Eye (tissue), 1 donor: ENCODE measurements at places on chromosomes 13 and 19.

DNA sequence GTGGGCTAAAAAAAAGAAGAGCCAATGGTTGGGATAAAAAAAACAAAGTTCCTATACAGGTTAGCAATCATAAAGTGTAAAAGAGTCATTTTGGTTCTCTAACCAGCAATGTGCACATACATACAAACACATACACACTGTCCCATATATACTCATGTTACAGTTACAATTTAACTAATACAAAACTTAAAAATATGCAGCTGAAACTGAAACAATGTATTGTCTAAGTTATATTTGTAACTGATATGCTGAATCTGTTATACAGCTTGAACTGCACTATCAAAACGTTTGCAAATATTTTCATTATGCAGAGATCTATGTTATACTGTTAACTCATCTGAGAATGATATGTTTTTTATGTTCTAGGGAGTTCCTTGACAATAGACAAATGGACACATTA lies 173.7 kb downstream of the KLF12 start:
- no peak for DNase-seq

DNA sequence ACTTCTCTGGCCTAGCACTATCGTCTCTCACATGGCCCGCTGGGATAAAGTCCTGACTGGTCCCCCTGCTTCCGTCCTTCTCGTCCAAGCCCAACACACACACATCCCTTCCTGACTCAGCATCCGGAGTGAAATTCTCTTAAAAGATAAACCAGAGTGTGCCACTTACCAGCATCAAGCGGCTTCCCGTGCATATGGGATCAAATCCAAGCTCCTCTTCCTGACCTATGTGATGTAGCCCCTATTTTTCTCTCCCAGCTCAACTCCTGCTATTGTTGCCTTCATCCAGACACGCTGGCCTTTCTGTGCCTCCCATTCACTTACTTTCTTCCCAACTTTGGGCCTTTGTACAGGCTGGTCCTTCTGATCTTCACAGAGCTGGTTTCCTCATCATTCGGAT lies 530.4 kb downstream of the DIAPH3 start:
- DNase-seq, result no peak

GRCh38 chr19:13299838-13300237 lies 149.6 kb downstream of the IER2 start:
- no peak for DNase-seq

- no peak for DNase-seq
These were observed 222.8 kb downstream of the SPRY2 start for GRCh38 chr13:80118099-80118498.

DNA sequence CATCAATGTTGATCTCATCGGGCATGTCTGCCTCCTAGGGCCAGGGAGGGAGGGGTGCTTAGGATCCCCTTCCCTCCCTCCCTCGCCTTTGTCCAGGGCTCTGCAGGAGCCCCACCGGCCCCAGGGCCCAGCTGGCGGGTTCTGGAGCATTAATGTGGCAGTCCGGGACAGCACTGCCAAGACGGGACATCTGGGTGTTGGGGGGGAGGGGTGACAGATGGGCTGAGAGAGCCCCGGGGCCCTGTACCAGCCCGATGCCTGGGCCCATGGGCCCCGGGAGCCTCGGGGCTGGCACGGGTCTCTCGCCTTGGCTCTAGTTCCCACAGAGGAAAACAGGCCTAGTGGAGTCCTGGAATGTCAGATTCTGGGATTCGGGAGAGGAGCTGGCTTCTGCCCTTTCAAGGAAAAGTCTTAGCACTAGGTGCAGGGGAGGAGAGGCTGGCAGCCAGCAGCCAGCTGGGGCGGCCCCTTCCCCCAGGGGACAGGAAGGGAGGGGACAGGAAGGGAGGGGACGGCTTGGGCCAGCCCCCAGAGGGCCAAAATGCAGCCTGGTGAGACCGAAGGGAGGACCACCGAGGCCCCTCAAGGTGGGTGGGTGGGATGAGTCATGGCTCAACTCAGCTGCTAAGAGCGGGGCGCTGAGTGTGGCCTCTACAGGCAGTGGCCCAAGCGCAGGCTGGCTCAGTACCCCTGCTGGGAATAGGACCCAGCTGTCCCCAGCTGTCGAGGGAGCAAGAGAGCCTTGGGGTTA lies 3.1 kb downstream of the PPP1R14A start:
- no peak for DNase-seq

DNA sequence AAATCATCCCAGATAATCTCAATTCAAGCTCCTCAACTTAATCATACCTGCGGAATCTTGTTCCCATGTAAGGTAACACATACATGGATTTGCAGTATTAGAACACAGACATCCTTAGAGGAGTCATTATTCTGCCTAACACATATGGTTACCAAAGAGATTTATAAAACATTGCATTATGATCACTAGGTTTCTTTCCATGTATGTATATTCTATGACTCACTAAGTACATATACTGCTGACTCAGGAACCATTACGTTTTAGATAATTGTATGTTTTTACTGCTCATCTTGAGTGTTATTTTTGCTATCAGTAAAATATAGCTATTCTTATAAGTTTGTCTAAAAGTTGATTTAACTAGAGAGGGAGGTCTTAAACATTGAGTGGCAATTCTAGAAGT lies 182.9 kb downstream of the SLITRK6 start:
- no peak for DNase-seq

DNA sequence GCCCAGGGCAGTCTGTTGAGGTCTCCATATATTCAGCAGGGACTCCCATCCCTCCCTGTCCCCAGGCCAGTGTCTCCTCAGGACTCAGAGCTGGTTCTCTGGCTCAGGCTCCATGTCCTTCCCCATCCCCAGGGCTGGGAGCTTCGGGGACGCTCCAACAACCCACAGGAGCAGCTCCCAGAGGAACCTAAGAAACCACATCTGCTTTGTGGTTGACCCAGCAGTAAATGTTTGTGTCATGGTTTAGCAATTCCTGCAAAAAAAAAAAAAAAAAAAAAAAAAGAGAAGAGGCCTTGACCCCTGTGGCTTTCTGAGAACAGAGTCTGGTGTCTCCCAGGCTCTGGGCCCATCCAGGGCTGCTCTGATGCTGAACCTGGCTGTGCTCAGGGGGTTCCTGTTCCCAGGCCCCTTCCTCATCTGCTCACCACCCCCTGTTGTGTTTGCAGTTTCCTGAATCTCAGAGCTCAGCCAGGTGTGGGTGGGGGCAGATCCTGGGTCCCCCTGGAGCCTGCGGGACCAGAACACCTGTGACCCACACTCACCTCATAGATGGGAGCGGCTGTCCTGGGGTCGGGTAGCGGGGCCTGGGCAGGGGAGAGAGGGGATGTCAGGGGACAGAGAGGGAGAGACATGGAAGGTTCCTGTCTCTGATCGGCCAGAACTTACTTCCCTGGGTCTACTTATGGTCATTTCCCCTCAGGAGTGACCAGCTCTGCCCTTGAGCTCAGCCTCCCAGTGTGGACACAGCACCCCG lies 25.2 kb upstream of the CEACAM1 start:
- DNase-seq, result no peak

DNA sequence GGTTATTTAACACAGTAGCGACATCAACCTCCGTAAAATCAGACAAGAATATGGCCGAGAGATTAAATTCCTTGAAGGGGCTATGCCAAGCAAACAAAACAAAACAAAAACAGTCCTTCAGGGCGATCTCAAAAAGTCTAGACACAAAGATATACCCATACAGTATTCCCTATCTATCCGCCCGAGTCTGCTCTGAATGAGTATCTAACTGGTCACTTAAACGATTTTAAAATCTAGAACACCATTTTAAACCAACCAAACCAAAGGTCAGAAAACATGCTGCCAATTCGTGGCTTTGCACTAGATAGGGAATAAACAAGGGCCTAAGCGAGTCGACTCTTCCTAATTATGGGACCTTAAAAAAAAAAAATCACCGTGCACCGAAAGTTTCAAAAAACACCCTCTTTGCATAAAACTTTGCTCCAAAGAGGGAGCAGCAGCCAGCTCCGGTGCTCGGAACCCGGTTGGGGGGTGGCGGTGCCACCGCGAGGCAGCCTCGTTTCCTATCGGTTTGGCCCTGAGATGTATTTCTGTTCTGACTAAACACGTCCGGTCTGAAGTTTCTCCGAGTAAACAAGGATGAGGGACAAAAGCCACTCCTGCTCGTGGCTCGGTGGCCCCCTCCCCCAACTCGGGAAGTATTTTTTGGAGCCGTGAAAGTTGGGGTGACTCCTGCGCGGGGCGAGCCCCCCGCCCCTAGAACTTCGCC lies 1.8 kb downstream of the HMGB1 start:
- DNase-seq, result peak; percentile 84

DNA sequence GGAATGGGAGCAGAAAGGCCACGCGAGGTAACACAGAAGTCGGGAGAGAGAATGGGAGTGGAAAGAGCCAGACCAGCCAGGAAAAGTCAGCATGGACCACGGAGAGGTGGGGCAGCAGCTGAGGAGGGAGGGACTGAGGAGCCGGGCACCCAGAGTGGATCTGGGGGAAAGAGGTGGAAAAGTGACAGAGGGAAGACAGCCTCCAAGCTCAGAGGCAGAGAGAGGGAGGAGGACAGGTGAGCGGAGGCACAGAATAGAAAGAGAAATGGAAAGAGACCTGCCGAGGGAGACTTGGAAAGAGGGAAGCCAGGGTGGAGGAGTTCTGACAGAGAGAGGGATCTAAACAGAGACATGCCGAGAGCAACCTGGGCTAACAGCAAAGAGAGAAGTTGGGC lies 1.6 kb downstream of the GRIK5 start:
- no peak for DNase-seq
